ENCODE measurements at places on chromosomes 5 and 9.

DNA sequence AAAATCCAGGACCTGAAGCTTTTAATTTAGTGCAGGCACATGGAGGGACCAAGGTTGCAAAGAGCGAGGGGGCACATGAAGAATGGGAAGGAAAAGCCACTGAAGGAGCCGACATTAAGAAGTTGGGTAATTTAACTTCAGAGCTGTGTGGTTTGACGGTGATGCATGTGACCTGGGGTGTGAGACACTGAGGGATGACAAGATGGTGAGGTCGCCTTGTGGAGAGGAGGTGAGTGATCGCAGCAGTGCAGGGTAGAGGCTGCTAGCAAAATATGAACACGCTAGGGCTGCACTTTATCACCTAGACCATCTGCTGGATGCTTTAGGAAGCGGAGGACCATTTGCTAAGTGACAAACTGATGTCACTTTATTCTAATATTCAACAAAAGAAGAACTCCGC lies 339.0 kb upstream of the KIF2A start:
- no peak for DNase-seq

GRCh38 chr5:137199966-137200365 lies 299.2 kb downstream of the SPOCK1 start:
- no peak for DNase-seq

DNA sequence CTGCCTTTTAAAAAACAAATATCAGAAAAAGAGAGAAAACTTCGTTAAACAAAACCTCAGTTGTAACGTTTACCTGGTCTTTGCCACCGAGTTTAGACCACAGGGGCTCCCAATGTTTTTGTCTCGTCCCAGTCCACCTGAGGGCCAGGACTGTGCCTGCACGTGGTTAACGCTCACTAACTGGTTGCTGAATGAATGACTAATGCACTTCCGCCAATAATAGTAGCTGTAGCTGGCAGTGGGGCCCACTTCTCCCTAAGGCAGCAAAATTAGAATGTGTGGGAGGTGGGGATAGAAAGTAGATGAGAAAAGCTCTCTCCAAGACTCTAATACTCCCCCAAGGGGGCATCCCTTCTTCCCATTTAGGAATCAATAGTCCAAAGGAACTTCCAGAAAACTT lies 29.1 kb upstream of the MED27 start:
- no peak for DNase-seq

- no peak for DNase-seq
Measured at GRCh38 chr5:119417891-119418605, 34.2 kb upstream of the HSD17B4 start.

DNA sequence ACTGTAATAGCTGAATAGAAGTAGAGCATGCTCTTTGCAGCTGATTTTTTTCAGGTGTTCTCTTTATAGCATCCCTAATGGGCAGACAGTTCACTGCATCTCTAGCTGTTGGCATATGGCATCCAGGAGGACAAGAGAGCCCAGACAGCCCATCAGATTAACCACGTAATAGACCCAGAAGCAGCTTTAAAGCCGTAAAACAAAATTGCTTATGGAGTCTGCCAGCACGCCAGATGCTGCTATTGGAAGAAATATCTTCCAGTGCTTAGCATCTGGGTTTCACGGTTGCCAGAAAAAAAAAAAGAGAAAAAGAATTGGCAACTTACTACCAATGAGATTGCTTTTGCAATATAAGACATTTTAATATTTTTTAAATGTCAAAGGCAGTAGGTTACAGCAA lies 869.4 kb upstream of the NUDT12 start:
- no peak for DNase-seq

DNA sequence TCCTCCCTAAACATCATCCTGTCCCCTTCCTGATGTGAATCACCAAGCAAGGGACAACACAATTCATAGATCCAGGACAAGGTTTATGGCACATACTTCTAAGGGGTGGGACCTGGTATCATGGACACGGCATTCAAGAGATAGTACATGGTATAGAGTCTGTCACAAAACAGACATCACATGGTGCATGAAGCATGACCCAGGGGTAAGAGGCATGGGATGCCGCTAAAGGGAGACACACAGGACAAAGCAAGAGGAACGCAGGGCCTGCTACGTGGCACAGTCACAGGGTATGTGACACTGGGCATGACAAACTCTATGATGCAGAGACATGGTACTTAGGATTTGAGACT lies 20.7 kb downstream of the GSN start:
- DNase-seq = no peak

DNA sequence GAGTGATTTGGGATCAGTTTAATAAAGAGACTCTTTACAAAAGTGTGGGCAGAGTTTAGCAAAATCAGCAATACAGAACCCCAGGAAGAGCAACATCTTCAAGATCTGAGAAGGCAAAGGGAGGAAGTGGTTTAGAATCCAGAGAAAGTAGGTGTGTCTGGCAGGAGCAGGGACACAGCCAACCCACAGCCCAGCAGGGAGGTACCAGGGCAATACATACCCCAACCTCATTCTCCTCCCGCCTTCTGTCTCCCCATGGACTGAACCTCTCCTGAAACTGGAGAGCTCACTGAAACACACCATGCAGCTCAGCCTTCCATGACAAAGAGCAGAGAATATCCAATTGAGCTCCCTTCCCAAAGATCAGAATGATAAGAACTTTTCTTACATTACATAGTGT lies 283.4 kb downstream of the PRELID2 start:
- no peak for DNase-seq

DNA sequence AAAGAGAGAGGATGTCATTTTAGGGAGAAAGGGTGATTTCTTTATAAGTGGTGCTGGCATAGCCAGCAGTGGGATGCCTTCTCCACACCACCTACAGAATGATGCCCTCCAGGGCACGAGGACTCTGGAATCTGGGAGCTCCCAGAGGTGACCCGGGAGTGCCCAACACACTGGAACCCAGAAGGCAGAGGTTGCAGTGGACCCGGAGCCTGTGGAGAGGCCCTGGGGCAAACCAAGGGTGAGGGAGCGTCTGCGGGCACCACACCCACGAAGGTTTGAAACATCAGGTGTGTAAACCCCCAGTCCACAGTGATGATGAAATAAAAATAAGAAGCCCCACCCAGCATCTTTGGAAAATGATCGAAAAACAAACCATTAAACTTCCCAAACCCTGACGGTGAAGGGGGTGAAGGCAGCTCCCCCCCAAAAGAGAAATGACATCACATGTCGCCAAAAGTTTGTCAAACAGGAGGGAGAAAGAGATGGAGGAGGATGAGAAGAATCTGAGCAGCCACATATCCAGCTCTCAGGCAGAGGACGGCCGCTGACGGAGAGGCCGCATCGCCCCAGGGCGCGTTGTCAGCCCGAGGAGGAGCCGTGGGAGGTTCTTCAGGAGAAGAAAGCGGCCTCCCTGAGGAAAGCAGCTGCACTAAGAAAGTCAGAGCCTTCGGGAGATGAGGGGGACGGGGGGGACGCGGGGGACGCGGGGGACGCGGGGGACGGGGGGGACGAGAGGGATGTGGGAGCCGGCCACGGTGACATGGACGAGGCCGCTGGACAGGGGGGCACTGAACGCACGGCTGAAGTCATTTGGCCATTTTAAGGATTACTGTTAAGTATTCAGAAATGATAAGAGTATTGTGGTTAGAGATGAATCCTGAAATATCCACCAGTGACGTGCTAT lies 43.1 kb upstream of the NSMF start:
- DNase-seq = no peak

GRCh38 chr5:4068171-4068570 lies 472.5 kb downstream of the IRX1 start:
- DNase-seq = no peak

DNA sequence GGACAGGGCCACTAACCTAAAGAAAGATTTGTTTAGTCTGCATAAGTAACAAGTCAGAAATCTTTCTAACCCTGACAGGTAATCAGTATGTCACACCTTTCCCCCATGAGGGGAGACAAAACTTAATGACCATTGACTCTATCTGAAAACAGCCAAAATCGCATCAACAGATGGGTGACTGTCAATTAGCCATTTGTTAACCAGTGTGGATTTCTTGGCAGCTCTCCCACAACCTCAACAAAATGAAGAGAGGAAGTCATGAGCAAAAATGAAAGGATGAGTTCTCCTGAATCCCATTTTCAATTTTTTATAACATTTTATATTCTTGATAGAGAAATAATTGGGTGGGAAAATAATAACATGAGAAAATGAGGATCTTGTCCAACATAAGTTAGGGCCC lies 84.6 kb upstream of the SNX2 start:
- DNase-seq = no peak

GRCh38 chr5:96734871-96735325 lies 72.7 kb downstream of the CAST start:
- DNase-seq = no peak

DNA sequence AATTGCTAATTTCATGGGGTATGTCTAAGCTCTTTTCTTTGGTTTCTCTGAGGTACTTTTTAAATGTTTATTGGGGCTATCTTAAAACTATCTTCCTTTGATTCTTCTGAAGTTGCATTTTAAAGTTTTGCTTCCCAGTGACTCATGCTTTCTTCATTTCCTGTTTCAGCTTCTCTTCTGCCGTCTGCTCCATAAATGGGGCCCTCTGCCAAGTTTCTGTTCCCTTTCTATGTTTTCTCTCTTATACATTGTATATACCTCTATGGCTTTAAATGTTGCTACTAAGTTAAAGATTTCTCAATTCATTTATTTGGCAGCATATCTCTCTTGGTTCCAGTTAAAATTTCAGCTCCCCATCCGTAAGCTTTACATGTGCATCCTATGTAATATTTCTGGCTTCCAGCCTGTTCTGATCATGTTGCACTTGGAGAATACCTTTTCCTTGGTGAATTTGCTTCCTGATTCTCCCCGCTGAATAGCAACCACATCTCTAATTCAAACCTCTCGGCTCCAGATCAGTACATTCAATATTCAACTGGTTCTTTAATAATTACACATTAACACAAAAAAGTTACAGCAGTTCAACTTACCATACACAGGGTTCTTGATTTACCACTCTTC lies 125.3 kb downstream of the ST8SIA4 start:
- no peak for DNase-seq

DNA sequence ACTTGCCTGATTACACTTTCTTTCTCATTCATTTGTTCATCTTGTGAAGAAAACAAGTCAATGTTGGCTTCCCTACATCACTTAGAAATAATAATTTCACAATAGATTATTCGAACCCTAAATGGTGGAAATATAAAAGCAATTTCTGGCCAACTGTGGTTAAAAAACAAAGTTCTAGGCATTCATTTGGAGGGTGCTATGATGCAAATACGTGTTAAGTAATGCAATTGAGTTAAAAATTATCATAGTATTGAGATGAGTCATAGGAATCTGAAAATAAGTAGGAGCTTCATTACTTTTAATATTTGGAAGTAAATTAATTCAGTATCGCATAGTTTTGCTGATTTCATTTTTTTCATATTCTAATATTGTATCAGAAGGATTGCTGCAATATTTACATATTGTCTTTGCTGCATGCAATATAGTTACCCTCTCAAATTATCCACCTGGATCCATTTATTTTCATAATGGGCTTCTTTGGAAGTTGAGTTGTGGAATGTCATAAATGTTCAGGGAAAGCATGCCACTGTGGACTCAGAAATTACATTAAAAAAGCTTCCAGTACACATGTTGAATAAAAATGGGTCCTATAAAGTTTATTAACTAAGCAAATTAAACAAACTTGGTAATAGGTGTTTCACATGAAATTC lies 647.7 kb upstream of the WWC1 start:
- no peak for DNase-seq

All from activated CD8-positive, alpha-beta memory T cell treated with anti-CD3 and anti-CD28 coated beads for 4 hours (primary cell).